Muscle of back (tissue), 13 donors: ENCODE measurements at places on chromosomes 11 and 22.
A peak's percentile ranks its signal among the peaks of the same experiment; 100 is the strongest.

- no peak for DNase-seq
Measured at GRCh38 chr11:129643031-129643721, 172.5 kb upstream of the TMEM45B start.

DNA sequence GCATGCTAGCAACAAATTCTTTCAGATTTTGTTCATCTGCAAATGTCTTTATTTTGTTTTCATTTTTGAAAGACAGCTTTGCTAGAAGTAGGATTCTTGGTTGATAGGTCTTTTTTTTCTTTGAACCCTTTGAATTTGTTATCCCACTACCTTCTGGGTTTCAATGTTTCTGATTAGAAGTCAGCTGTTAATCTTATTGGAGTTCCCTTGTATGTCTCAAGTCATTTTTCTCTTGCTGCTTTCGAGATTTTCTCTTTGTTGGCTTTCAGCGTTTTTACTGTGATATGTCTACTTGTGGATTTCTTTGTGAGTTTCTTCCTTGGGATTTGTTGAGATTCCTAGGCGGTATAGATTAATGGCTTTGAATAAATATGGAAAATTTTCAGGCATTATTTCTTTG is 27.2 kb upstream of the MS4A8 start:
- no peak for DNase-seq

DNA sequence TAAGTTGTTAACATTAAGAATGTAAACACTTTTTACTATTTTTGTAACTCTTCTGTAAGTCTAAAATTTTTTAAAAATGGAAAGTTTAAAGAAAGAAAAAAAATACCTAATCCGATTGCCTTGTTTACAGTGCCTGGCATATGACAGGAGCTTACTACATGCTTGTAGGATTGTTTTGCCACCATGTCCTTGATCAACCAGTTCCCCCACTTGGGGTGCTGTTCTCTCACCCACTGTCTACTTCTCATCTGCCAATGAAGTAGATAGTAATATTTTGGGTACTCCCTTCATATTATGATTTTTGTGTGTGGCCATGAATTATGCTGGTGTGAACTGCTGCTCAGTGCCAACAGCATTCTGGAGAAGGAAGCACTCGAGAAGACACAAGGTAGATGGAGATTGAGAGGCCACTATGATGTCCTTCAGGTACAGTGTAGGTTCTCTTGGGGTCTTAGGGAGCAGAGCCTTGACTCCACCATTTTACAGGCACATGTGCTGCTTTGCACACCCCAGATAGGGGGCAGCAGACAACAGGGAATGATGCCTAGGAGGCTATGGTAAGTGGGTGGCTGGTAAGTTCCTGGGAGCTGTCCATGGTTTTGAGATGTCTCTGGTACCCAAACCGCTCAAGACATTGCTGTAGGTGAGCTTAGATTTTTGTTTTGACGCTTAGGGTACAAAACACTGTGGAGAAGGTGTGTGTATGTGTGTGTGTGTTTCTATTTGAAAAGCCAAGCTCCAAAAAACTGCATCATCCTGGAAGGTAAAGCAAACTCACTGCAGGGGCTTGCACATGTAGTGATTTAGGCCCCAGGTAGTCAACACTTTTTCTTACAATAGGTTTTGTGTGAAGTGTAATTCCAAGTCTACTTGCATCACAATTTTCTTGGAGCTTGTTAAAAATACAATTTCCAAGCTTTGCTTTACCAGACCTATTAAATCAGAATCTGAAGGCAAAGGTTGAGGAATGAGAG is 494.5 kb upstream of the LARGE1 start:
- peak; percentile 70 for DNase-seq

GRCh38 chr11:69698362-69698761 is 5.5 kb downstream of the FGF19 start:
- no peak for DNase-seq

DNA sequence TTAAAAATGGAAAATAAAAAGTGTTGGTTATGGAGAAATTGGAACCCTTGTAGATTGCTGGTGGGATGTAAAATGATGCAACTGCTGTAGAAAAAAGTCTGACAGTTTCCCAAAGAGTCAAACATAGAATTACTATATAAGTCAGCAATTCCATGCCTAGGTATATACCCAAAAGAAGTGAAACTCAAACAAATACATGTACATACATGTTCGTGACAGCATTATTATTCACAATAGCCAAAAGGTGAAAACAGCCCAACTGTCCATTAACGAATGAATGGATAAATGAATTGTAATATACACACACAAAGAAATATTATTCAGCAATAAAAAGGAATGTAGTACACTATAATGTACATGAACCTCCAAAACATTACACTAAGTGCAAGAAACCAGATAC is 116.0 kb downstream of the TTC28 start:
- no peak for DNase-seq

DNA sequence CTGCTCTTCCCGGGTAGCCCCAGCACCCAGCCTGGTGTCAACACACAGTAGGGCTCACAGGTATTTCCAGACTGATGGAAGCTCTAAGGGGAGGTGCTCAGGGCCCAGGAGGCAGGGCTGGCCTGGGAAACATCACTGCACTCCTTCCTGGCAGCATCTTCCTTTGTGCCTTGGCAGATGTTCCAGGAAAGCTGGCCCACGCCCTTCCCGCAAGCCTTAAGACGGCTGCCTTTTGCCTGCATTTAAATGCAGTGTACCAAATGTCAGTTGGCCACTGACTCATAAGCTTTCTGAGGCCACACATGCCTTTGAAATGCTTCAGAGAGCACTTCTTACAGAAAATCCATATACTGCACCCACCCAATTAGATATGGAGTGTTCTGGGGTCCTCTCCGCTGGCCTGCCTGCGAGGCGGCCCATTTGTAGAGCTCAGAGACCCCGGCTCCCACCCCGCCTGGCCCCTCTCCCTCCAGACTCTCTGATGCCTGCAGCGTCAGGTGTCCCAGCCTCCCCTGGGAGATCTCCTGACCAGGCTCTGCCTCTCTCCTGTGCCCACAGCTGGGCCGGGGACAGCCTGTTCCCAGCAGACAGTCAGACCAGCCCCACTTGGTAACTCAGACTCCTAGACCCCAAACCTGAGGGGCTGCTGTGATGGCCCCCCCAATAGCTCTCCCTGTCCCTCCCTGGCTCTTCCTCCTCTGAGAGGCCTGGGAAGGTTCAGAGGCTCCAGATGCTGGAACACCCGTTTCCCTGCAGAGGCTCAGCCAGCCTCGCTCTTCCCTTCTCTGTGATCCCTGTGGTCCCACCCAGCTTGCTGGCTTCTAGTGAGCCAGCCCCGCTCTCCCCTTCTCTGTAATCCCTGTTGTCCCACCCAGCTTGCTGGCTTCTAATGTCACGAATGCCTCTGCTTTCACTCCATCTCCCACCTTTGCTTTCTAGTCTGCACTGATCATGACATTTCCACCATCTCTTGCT is 47.6 kb upstream of the THY1 start:
- DNase-seq, result peak; percentile 73

DNA sequence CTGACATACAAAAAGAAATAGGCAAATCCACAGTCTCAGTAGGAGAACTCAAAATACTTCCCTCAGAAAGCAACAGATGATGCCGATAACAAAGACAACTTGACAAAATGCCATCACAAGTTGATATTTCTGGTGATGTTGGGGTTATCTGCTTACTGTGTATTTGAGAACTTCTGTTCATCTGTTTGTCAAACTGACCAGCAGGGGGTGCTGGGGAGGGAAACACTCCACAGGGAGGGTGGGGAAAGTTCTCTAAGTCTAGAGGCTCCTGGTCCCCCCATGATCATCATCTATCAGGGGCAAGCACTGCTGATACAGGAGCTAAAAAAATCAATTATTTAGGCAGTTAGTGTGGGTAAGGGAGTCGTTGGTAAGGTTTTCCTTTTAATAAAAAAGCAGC is 19.2 kb downstream of the GLYATL1 start:
- DNase-seq, result no peak

- no peak for DNase-seq
Measured at GRCh38 chr11:45477588-45477987, 187.8 kb downstream of the CHST1 start.

- DNase-seq, result no peak
Measured at GRCh38 chr22:25749420-25750169, 7.6 kb downstream of the MYO18B start.

DNA sequence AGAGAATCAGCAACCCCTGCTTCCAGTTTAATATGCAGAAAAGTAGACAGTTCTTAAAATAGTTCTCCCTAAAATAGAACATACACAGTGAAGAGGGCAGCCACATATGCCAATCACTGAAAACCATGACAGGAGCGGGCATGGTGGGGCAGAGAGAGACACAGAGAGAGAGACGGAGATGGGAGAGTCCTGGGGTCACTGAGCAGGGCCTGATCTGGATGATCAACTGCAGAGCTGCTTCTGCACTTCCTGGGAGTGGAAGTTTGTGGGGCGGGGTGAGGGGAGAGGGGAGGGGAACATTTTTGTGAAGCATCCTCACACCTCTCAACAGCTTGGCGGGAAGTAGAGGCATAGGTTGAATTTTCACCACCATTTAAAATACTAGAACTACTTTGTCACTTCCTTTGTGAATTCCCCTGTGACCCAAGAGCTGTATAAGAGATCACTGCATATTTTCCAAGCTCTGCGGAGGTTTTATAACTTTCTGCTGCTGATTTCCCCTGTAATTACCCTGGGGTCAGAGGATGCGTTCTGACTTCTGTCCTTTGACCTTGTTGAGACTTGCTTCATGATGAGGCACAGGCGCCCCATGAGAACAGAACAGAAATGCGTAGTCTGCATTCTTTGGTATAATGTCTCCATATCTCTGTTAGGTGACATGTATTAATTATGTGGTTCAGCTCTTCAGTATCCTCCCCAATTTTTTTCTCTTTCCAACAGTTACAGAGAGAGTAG is 419.4 kb downstream of the BRD1 start:
- no peak for DNase-seq

DNA sequence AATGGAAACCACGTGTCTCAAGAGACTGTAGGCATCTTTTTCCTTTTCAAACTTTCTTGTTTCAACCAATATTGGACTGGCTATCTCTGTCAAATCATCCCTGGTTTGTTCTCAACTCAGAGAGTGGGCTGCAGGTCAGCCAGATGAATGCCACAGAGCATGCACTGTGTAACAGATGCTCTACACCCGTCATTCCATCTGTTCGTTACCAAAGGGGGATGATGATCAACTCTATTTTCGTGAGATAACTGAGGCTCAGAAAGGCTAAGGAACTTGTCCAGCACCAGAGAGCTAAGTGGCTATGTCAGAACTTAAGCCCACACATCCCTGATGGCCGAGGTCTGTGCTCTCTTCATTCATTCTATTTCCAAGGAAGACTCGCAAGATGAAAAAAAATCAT is 42.1 kb downstream of the SLC1A2 start:
- no peak for DNase-seq

- no peak for DNase-seq
Measured at GRCh38 chr11:4459500-4459899, 10.4 kb downstream of the OR52K2 start.

GRCh38 chr11:67584205-67584880 is 731 bp downstream of the GSTP1 start:
- peak; percentile 89 for DNase-seq

- no peak for DNase-seq
Measured at GRCh38 chr11:47225552-47226400, 11.0 kb downstream of the DDB2 start.

- no peak for DNase-seq
Measured at GRCh38 chr11:45323601-45324249, 37.6 kb upstream of the SYT13 start.

GRCh38 chr11:71370895-71371673 is 77.1 kb downstream of the DHCR7 start:
- DNase-seq, result no peak

DNA sequence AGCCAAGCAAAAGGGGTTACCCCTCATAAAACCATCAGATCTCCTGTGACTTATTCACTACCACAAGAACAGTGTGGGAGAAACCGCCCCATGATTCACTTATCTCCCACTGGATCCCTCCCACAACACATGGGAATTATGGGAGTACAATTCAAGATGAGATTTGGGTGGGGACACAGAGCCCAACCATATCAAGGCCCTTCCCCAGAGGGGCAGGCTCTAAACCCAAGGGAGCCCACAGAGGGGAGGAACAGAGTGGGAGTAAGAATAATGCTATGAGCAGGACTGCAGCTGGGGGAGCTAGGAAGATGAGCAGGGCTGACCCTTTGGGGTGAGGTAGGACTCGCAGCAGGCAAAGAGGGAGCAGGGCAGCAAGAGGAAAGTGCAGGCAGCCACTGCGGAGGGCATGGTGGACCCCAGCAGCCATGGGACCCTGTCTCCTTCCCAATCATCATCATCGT is 59.3 kb downstream of the CD82 start:
- DNase-seq, result no peak

GRCh38 chr11:127898422-127899365 is 688.7 kb downstream of the ETS1 start:
- DNase-seq, result no peak

- DNase-seq, result no peak
Measured at GRCh38 chr11:44573333-44573732, 7.9 kb downstream of the CD82 start.

- no peak for DNase-seq
Measured at GRCh38 chr11:70317581-70318305, 47.3 kb downstream of the PPFIA1 start.

- DNase-seq, result no peak
Measured at GRCh38 chr11:92376146-92376599, 151.6 kb downstream of the FAT3 start.

- no peak for DNase-seq
Measured at GRCh38 chr22:30336752-30337460, 10.2 kb upstream of the TBC1D10A start.

DNA sequence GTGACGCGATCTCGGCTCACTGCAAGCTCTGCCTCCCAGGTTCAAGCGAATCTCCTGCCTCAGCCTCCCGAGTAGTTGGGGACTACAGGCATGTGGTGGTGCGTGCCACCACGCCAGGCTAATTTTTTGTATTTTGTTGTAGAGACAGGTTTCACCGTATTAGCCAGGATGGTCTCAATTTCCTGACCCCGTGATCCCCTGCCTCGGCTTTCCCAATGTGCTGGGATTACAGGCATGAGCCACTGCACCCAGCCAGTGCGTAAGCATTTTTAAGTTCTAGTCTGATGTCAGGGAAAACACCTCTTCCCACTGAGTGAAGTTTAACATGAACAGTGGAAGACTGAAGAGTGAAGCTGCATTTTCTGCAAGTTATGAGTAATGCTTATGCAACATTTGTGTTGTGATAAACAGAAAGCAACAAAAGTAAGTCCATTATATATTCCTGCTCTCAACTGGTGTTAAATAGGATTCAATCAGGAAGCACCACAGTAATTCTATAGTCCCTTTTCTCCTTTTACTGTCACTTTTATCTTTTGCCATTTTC is 1219.8 kb upstream of the RAG2 start:
- no peak for DNase-seq

DNA sequence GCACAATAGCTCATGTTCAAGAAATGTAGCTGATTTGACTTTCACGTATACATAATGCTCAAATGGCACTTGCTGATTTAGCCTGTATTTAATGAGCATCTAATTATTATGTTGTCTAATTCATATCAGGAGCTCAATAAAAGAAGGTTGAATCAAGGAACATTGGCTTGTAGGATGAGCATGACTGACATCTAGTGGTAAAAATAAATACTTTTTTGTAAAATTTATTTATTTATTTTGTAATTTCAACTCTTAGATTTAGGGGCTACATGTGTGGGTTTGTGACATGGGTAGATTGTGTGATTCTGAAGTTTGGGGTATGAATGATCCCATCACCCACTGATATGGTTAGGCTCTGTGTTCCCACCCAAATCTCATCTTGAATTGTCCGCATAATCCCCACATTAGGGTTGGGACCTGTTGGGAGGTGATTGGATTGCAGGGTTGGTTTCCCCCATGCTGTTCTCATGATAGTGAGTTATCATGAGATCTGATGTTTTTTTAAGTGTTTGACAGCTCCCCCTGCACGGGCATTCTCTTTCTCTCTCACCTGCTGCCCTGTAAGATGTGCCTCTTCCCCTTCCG is 1.7 kb upstream of the OR52E5 start:
- DNase-seq, result peak; percentile 2

- DNase-seq, result no peak
Measured at GRCh38 chr22:44776605-44777363, 24.4 kb downstream of the ARHGAP8 start.
